ENCODE measurements at places on chromosomes 12 and 14.

DNA sequence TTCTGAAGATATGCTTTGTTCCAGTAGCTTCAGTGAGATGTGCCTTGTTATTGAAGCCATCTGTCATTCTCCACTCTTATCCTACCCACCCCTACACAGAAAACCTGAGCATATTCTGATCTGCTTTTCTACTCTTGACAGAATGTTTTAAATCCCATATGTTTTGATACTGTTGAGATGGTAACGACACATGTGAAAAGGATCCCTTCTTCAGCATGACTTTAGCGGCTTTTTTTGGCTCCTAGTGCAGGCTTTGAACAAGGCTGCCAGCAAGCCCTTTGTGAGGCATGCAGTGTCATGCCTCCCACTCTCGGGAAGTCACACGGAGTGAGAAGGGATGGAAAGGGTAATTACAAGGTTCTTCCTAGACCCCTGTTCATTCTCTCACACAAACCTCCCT, 228.8 kb upstream of the RGS6 start:
- no peak for DNase-seq

- DNase-seq: peak; percentile 70
Observed at GRCh38 chr12:6961695-6962284, 8.7 kb downstream of the PHB2 start.

GRCh38 chr14:33026850-33027430, 88.3 kb downstream of the NPAS3 start:
- DNase-seq: no peak

GRCh38 chr12:11022520-11022919, at the start of gene TAS2R19:
Gene TAS2R19 (minus strand): TSS chr12:11022620. CDS start chr12:11022571, 49 bp downstream.
- no peak for DNase-seq

- DNase-seq: no peak
Observed at GRCh38 chr14:59208224-59208814, 19.9 kb downstream of the DAAM1 start.

GRCh38 chr12:69701826-69702225, 2.7 kb upstream of the BEST3 start:
- DNase-seq: no peak

DNA sequence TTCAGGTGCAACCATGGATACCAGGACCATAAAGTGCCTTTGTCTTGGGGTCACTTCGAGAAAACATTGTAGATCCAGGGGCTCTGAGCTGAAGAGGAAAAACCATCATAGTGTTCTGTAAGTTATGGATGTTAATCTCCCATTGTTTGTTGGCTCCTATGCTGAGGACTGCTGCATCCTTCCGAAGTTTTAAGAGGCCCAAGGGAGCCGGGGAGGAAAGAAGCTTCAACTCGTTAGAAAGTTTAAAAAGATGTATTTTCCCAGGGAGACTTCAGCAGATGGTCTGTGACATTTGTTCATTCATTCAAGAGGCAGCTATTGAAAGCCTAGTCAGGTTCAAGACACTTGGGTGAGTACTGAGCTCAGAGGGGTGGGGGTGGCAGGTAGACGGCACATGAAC, 378.8 kb upstream of the TBX3 start:
- DNase-seq: no peak

DNA sequence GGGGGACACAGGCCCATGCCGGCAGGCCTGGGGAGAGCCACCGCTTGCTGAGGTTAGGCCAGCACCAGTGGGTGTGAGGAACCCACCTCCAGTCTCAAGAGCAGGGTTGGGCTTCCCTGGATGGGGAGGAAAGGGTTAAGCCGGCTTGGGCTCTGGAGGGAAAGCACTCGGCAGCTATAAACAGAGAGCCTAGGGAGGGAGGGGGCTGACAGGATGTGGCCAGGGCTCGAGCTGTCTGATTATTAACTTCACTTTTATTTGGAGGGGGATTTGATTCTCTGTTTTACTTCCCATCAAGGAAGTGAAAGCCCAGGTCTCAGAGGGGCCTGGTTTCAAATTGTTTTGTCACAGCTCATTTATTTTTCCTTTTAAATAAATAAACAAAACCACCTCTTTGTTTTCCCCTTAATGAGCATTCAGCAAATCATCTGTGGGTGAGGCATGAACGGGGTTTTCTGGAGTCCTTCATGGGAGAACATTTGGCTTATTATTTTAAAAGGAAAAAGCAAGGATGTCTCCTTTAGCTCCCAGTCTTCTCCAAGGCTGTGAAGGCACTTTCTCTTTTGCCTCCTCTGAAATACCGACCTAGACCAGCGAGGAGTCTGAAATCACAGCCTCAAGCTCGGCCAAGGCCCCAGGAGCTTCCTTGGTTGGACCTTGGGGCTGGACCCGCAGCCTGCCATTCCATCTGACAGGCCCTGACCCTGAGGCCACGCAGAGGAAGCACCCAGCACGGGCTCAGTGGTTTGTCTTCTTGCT, 21.9 kb upstream of the ZFP36L1 start:
- DNase-seq: peak; percentile 67

DNA sequence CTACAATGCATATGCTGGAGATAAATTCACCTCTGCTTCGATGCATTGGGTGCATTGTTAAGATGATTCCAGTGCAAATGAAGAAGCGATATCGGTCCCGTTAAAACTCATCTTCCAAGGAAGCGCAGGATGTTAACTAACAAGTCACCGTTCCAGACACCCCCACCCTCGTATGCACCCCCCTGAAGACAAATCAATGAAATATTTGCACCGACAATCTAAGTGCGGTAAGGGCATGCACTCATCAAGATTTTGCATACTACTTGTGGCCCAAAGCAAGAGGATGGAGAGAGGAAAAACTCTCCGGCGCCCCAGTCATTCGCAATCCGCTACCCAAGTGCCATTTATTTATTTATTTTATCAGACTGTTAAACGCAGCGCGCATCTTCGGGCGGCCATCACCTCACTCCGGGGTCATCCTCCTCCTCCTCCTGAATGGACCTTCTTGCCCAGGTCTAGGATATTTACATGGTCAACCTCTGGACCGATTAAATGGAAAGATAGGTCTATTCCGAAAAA, 1.2 kb downstream of the NOVA1 start:
- DNase-seq: peak; percentile 40

DNA sequence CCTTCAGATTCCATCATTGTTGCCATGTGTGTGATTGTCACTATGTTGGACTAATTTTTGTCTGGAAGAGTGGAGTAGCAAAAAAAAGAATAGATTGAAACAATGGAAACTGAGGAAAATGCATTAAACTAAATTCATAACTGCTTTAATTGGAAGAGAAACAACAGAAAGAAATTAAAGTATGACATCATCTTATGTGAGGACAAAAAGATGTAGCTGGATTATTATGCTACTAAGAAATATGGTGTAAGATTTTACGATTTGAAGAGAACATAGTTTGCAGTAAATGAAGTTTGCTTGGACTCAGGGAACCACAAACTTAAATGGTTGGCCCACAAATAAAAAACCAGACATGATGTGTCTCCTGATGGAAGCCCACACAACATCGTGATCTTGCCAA, 76.8 kb downstream of the PRKCH start:
- DNase-seq: no peak

DNA sequence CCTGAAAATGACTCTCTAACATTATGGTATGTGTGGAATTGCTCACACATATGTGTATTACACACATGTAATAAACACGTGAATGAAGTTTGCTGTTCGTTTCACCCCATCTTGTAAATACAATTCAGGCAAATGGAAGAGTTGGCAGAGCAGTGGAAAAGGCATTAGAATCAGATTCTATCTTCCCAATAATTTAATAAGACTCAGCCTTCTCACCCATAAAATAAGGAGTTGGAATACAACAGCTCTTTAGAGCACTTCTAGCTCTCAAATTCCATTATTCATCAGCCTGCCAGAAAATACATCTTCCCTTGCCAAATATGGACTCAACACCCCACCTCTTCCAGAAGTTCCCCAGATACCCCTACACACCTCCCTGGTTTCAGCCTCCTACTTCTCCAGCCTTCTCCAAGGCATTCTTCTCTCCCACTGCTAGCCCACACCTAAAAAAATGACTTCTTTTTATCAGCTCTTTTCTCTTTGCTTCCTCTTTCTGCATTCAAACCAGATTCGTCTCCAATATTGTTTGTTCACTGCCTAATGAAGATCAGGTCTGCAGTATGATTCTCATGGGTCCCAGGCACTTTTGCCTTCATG, 66.2 kb upstream of the DYRK2 start:
- DNase-seq: no peak

GRCh38 chr14:71011479-71011878, 104.2 kb downstream of the PCNX1 start:
- DNase-seq: no peak

- no peak for DNase-seq
Observed at GRCh38 chr14:75446447-75446846, 18.6 kb downstream of the JDP2 start.

- peak; percentile 33 for DNase-seq
Observed at GRCh38 chr14:22432348-22432976, 156.6 kb downstream of the DAD1 start.

GRCh38 chr14:92323916-92324818, 1.2 kb downstream of the SLC24A4 start:
- no peak for DNase-seq

- peak; percentile 64 for DNase-seq
Observed at GRCh38 chr14:63853831-63854293, 1.1 kb downstream of the SYNE2 start.

GRCh38 chr12:69210661-69211060, 28.7 kb upstream of the CPSF6 start:
- DNase-seq: no peak

DNA sequence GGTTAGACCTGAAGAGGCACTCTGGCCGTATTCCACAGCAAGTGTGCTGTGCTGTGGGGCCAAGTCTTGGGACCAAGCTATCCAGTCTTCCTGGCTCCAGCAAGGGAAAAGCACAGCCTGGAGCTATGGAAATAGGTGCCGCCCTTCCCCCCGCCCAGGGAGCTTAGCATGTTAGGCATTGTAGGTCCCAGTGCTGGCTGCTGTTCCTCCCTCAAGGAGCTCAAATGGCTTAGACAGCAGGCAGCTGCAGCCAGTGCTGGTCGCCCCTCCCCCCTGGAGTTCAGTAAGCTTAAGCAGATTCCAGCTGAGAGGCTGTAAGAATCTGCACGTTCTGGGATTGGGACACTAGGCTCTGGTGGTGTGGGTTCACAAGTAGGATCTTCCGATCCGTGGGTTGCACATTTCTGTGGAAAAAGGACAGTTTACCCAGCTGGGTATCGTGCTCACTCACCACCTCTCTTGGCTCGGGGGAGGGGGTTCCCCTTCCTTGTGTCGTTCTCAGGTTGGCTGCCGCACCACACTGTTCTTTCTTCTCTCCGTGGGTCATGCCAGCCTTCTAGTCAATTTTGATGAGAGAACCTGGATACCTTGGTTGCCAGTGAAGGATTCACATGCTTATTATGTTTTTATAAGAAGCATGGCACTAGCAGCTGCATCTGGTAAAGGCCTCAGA, 127.3 kb downstream of the CNTN1 start:
- DNase-seq: peak; percentile 24
